ENCODE measurements at places on chromosomes 13 and 19. TPM values are rescaled to one million over a fixed set of nuclear protein-coding genes. Genes with fewer than 3 reads are reported as not detected.

Gene RINL
- 66.9 TPM for total RNA-seq

Gene NLRP9
- total RNA-seq = not detected

Gene BCAM
- not detected for total RNA-seq

Gene ATCAY
- total RNA-seq = not detected

Gene ERICH6B
- total RNA-seq = not detected

Gene MBD3L5
- not detected for total RNA-seq

Gene ZNF57
- 5.0 TPM for total RNA-seq

Gene ZNF491
- 1.5 TPM for total RNA-seq

Gene OR7C1
- not detected for total RNA-seq

Gene PCDH9
- total RNA-seq = 1.3 TPM

Gene ZFP14
- total RNA-seq = 6.4 TPM

Gene PSG11
- not detected for total RNA-seq

GRCh38 chr19:29583196-29583999, 22.7 kb upstream of the POP4 start:
- no peak for DNase-seq

DNA sequence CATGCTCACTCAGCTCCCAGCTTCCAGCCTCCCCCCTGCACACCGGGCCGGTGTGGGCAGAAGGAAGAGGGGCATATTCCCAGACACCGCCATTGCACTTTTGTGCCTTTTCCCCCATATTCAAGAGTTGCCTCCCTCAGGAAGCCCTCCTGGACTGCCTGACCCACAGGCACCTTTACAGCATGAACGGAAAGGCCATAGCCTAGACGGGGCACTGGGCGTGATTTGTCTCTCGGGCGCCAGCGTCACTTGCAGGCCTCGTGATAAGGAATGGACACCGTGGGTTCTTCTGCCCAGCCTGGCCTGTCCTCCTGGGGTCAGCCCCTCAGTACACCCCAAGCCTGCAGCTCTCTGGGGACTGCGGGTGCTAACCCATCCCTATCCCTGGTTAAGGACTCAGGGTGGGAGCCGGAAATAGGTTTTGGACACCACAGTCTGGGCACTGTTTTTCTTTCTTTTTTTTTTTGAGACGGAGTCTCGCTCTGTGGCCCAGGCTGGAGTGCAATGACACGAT, 933 bp upstream of the UQCR11 start:
- DNase-seq = no peak

- DNase-seq = no peak
Measured at GRCh38 chr19:4889034-4889815, 13.5 kb downstream of the ARRDC5 start.

- no peak for DNase-seq
Measured at GRCh38 chr13:107553838-107554237, 661.5 kb downstream of the LIG4 start.

- no peak for DNase-seq
Measured at GRCh38 chr19:46383171-46383815, 30.1 kb downstream of the CCDC8 start.

- DNase-seq = no peak
Measured at GRCh38 chr19:8569066-8569771, 8.0 kb downstream of the MYO1F start.

GRCh38 chr13:113187263-113187669, 21.2 kb downstream of the PCID2 start:
- no peak for DNase-seq

DNA sequence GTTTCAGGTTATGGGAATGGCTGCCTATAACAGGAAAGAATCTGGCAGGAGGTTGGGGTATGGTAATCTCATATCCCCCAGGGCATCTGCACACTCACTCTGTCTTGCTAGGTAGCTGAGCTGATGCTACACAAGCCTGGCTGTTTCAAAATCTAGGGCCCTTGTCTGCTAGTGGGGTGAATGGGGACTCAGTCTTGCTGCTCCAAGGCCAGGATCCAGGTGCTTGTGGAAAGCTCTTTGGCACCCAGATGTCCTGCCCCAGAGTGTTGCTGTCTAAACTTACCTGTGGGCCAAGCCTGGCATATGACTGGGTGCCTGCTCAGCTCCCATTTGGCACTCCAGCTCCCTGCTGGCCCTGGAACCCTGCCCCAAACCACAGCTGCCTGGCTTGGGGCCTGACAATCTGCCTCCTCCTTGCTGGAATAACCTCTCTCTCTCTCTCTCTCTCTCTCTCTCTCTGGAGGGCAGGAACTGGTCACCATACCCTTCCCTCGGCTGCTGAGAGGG, 158.1 kb upstream of the TSC22D1 start:
- no peak for DNase-seq

DNA sequence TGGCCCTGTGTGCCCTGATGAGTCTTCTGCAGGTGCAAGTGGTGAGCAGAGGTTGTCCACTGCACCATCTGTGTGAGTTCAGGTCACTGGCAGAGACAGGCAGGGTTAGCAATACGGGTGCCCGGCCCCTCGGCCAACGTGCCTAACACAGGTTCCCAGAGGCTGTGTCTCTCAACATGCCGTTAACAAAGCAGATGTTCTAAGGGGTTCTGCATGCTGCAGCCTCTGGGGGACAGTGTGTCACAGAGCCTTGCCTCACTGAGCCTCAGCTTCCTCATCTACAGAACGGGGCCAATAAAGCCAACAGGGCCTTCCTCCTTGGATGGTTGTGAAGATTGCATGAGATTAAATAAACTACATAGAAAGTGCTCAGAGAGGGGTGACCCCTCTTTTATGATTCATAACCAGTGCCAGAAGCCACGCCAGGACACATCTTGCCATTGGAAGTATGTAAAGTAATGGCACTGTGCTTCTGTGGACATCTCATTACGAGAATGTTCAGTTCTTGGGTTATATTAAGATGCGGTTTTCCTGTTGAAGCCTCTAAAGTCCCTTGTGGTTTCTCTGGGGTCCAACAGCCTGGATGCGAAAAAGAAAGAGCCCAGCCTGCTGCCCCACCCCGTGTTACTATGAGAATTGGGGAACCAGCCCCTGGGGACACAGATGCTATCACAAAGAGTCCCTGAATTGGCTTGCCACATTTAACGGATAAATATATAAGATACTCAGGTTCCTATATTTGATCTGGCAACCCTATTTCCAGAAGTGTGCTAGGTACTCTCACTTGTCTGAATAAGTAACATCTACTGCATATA, 11.2 kb upstream of the ARHGEF18 start:
- DNase-seq = no peak

DNA sequence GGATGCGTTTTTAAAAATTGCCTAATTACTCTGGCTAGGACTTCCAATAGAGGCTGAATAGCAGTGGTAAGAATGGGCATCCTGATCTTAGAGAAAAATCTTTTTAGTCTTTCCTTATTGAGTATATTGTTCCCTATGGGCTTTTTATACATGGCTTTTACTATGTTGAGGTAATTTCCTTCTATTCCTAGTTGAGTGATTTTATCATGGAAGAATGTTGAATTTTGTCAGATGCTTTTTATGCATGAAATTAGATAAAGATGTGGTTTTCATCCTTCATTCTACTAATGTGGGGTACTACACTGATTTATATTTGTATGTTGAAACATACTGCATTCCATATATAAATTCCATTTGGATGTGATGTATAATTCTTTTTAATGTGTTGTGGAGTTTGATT, 2673.8 kb downstream of the PCDH9 start:
- DNase-seq = no peak

DNA sequence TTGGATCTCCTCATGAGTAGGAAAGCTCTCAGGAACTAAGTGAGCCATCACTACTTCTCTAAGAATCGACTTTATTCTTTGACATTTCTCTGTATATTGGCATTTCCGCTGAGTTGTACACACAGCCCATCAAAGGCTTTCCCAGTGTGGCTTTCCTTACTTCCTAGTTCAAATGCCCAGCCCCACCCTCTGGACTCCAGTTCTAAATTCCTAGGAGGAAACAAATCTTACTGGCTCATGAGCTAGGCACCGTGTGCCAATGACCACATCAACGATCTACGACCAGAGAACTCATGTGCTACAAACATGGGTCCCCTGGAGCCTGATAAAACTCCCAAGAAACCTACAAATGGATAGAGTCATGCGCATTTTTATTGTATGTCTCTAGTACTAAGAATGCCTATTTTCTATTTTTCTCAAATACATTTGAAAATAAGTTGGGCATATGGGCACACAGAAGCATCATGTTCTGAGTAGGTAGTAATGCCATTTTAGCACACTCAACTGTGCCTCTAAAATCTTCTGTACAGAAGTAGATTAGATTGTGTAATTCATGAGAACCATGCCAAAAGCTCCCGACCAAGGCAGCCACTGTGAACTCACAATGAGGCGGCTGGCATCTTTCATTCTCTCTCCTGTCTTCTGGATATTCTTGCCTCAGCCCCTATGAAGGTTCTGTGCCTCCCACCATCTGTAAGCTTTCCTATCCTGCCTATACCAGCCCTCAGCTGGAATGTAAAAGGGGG, 10.5 kb upstream of the RAP2A start:
- DNase-seq = no peak

GRCh38 chr13:101514695-101515275, 62.3 kb downstream of the ITGBL1 start:
- peak; percentile 9 for DNase-seq

- no peak for DNase-seq
Measured at GRCh38 chr13:71577127-71577526, 289.9 kb downstream of the DACH1 start.

DNA sequence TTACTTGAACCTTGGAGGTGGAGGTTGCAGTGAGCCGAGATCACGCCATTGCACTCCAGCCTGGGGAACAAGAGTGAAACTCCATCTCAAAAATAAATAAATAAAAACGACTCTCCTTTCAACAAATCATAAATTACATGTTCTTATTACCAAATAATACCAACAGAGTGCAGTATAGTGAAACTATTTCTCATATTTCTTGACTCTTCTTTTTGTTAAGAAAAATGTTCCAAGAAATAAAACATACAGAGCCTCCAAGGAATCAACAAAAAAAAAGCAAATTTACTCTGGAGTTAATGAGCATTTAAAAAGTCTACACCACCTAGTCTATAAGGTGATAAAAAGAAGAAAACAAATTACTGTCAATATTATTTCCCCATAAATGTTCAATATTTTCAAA, 188.8 kb downstream of the KLF12 start:
- DNase-seq = no peak

DNA sequence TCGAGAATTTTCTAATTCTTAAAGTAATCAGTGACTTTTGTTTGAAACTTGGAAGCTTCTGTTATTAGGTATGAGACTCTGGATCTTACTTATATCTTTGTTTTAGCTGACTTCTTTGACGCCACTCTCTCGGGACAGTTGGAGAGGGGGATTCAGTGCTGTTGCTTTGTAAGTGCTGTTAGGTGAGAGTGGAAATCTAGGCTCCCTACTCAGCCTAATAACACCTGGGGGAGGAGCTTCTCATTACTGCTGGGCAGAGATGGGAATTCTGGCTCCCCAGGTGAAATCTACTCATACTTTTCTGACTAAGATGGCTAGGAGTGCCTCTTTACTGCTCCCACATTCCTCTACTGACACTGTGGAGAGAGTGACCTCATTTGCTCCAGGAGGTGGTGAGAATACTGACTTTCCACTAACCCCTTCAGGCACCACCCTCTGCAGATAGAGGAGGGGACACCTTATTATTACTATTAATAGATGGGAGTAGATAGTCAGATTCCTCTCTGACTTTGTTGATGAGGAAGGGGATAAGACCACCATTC, 324.9 kb upstream of the SPRY2 start:
- no peak for DNase-seq

- DNase-seq = no peak
Measured at GRCh38 chr13:113437408-113438010, 15.8 kb downstream of the ADPRHL1 start.

DNA sequence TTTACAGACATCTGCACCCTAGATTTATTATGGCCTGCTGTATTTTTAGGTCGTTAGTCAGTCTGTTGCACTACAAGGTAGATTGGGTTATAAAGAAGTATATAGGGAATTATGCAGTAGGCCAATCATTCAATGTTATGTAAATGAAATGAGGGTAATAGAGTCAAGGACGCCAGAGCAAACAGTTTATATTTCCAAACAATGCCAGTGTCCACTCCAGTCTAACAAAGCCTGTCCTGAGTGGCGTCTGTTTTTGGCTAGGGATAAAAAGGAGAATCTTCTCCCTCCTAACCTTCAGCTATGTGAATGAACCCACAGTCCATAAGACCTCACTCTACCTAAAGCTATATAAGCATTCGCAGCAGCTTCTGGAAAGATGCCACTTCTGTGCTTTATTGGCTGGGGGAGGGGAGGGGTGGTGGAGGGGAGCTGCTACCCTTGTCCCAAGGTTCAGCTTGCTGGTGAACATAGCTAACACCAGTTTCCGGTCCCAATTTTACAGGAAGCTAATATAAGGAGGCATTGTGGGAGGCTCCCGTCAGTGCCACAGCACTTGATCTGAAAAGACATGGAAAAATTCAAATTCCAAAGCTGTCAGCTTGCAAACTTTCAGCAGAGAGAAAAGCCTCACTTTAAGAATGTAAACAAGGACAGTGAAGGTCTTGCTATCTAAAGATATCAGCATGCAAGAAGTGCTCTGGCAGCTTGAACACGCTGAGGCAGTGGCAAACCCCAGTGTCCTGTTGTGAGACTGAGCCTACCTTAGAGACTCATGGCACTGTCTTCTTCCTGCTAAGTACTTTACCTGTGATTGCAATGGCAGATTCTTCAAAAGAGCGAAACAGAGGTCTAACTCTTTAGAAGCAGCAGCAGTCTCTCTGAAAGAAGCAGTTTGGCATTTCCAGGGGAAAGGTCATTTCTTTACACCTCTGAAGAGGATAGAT, 369.9 kb downstream of the PCDH9 start:
- no peak for DNase-seq

DNA sequence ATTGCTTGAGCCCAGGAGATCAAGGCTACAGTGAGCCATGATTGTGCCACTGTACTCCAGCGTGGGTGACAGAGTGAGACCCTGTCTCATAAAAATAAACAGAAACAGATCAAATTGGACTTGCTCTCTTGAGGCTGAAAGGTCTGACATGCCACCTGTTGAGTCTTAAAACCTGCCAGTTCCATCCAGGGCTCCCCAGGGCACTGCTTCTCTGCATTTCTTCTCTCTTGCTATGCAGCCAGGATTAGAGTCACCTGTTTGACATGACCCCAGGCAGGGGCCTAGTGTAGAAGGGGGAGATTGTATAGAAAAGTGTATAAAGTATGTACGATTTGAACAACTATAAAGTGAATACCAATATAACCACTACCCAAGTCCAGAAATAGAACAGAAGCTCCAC, 45.4 kb downstream of the ARHGAP35 start:
- DNase-seq = no peak

DNA sequence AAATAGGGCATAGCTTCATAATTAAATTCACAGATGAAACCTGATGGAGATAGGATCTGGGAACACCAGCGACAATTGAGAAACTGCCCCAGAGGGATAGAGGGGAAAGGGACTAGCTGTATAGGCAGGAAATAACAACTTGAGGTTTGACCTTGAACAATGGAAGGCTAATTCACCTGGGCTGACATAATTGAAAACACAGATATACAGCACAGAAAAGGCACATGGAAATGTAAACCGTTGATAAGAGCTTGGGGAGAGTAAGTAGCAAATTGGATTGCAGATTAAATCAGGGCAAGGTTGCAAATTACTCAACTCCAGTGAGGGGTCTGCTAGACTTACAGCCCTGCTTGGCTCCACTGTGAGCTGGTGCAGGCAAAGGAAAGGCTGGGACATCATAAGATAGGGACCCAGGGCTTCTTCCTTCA, 246.7 kb downstream of the DLEU7 start:
- DNase-seq = no peak
